ENCODE measurements at places on chromosomes 4 and X.

DNA sequence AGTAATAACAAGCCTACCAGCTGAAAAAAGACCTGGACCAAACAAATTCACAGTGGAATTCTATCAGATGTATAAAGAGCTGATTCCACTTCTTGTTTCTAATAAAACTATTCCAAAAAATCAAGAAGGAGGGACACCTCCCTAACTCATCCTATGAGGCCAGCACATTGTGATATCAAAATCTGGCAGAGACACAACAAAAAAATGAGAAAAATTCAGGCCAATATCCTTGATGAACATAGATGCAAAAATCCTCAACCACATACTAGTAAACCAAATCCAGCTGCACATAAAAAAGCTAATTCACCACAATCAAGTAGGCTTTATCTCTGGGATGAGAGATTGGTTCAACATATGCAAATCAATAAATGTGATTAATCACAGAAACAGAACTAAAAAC lies 147.9 kb upstream of the NEIL3 start:
- DNase-seq: no peak

- DNase-seq: no peak
Measured at GRCh38 chrX:46704767-46705386, 54.0 kb downstream of the SLC9A7 start.

DNA sequence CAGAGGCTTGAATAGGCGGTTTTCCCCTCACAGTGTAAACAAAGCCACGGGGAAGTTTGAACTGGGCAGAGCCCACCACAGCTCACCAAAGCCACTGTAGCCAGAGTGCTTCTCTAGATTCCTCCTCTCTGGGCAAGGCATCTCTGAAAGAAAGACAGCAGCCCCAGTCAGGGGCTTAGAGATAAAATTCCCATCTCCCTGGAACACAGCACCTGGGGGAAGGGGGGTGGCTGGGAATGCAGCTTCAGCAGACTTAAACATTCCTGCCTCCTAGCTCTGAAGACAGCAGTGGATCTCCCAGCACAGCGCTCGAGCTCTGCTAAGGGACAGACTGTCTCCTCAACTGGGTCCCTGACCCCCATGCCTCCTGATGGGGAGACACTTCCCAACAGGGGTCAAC lies 44.0 kb upstream of the USP38 start:
- DNase-seq: no peak

GRCh38 chrX:105872941-105873340 lies 50.6 kb downstream of the NRK start:
- DNase-seq: no peak

- DNase-seq: no peak
Measured at GRCh38 chr4:98203332-98204235, 57.6 kb upstream of the RAP1GDS1 start.

DNA sequence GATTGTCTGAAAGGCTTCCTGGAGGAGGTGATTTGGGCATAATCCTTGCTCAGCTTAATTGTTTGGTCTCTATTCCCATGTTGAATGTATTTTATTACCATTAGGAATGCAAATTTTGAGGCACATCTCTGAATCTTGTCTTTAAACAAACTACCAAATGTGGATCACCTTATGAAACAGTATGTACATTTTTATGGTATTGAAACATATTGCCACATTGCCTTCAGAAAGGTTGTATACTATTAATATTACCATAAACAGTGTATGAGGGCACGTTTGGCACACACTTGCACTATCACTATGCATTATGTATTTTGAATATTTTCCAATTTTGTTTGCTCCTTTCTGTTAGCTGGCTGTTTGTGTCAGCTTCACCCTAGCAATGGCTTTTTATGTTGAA lies 60.0 kb upstream of the ALB start:
- no peak for DNase-seq

DNA sequence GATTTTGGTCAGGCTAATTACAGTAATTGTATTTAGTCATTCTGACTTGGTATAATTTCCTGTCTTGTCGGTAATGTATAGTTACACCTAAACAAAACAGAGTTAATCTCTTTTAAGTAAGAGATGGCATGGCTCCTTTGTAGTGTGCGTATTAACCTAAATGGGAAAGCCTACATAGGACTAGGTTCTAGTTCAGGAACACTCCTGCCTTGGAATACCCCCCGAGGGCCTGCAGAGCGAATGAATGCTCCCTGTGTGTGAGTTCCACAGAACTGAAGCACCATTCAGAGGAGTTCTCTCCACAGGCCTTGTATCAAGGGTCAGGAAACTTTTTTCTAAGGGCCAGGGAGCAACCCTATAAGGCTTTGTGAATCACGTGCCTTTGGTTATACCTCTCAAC lies 44.9 kb upstream of the STIM2 start:
- DNase-seq: no peak

DNA sequence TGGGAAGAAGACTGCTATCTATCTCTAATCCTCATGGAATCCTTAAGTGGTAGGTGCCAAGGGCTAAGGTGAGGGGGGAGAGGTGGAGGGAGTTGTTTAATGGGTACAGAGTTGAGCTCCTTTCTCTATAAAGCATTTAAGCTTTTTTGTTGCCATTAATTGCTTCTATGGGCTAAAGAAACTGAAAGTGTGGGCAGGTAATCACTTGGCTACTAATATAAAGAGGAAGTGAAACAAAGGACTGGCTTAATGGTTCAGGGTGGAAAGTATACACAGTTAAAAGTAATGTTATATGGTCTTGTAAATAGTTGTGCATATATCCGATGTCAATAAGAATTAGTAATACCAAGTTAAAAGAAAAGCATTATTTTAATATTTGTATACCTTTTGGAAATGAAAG lies 83.9 kb downstream of the POLA1 start:
- no peak for DNase-seq

- no peak for DNase-seq
Measured at GRCh38 chr4:53235547-53235946, 130.3 kb downstream of the SCFD2 start.

DNA sequence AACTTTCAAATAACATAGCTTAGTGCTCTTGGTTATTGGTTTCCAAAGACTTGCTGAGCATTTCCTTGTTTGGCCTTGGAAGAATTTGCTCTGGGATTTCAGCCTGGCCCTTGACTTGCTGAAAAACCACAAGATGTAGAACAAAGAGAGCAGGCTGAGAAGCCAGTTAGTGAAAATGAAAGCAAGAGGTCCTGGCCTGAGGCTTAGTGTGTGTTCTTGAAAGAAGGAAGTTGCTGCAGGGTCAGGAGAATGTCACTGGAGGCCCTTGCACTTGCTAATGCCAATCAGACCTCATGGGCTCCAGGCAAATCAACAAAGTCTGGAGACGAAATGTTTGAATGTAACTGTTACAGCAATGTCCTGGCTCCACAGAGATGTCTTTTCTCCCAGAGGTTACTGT lies 79.4 kb downstream of the SYNPO2 start:
- no peak for DNase-seq

- peak; percentile 57 for DNase-seq
Measured at GRCh38 chr4:121822796-121823504, 733 bp downstream of the CCNA2 start.

- no peak for DNase-seq
Measured at GRCh38 chr4:52472444-52472843, 186.7 kb downstream of the USP46 start.

DNA sequence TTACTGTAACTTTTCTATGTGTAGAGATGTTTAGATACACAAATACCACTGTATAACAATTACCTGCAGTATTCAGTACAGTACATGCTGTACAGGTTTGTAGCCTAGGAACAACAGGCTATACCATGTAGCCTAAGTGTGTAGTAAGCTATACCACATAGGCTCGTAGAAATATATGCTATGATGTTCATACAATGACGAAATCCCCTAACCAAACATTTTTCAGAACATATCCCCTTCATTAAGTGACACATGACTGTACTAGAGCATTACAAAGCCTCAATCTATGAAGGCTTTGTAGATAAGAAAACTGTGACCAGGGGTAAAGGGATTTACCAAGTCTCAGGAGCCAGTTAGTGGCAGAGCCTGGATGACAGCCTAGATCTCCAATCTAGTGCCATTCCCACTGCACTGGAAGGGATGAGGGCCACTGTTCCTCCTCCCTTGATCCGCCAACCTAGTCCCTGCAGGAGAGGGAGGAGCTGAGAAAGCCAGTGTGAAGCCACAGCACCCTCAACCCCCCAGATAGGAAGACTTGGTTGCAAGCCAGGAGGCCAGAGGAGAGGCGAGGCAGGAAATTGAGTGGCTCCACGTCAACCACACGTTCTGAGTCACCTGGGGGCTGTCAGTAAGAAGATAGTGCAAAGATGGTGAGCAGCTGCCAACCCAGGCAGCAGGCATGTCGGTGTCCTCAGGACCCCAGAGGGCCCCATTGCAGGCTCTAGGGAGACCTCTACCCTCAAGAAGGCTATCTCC lies 227.7 kb downstream of the BCOR start:
- peak; percentile 48 for DNase-seq

- DNase-seq: no peak
Measured at GRCh38 chr4:138680256-138680655, 335.3 kb upstream of the NOCT start.

GRCh38 chr4:139942241-139942640 lies 211.7 kb downstream of the MAML3 start:
- DNase-seq: no peak

DNA sequence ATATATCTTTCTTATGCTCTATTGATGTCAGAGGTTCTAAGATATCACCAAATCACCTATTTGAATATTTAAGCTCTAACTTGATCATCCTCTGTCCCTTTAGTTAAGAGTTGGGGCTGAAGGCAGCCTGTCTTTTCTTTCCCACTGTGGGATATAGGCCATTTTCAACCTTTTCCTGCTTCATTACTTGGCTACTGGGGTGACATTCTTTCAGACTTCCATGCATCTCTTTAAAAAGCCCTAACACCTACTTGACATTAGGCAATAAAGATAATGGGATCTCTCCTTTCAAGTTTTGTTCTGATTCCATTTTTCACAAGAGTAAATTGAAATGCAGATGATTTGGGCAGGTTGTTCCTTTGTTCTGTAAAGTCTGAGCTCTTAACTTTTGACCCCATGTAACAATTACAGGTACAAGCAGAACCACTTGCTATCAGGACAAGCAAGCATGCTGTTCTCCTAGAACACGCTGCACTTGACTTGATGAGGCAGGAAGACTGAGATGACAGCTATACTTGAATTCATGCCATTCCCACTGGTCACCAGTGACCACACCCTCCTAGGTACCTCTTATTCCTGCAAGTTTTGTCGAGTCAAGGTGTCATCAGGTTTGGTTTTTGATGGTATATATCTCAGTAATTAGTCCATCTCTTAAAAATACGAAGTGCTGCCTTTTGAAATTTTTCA lies 18.2 kb downstream of the HOPX start:
- DNase-seq: no peak

Data from kidney capillary endothelial cell (primary cell).